ENCODE measurements at places on chromosomes 13 and 19.

DNA sequence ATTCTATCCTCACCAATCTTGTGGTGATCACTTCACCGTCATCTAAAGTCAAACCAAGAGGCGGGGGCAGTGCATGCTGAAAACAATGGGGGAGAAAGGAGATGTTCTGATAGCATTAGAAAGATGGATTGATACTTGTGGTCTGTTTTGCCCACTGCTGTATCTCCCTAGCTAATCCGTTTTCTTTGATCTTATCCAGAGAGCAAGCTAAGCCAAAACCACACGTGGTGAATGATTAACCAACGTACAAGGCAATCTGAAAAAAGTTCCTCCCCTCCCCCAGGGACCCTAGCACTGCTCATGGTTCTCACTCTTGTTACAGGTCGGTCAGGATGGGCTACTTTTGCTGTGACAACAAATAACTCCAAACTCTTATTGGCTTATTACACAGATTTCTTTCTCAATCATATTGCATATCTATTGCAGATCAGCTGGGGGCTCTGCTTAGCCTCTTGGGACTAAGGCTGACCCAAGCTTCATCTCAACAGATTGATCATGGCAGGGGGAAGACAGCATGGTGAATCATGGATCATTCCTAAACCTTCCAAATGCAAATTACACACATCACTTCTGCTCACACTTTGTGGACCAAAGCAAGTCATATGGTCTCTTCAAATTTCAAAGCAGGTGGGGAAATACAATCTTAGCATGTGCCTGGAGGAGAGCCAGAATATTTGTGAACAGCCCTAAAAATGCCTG is 11.9 kb upstream of the C13orf42 start:
- no peak for DNase-seq

DNA sequence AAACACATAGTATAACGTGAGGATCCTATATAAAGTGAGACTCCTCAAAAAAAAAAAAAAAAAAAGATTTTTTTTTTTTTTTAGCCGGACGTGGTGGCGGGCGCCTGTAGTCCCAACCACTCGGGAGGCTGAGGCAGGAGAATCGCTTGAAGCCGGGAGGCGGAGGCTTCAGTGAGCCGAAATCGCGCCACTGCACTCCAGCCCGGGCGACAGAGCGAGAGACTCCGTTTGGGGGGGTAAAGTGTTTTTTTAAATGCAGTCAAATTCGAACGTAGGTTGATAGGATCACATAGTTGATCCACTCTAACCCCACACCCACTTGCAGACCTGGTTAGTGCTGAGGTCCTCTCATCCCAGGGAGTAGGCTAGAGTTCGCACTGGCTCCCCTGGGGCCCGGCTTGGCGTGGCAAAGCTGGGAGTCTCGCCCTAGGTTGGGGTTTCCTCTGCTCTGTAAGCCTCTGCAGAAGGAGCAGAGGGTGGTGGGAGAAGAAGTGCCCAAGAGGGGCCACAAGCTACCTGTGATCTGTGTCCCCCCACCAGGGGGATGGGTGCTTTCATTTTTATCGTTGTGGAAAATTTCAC is 6.5 kb downstream of the RNF225 start:
- no peak for DNase-seq

DNA sequence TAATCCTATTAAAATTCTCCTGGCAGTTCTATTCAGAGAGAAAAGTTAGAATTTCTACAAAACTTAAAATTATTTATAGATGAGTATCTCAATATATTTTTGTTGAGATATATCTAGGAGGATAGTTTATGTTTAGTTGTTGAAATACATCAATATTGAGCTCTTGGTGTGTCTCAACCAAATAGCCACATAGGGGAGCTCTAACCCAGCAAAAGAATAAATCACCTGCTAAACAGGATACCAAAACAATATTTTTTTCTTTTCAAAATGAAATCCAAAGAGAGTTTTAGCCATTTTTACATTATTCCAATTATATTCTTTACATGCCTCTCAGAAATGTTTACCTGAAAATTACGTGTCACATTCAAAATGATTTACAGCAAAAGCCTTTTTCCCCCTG is 954.7 kb downstream of the SLITRK6 start:
- DNase-seq: no peak

DNA sequence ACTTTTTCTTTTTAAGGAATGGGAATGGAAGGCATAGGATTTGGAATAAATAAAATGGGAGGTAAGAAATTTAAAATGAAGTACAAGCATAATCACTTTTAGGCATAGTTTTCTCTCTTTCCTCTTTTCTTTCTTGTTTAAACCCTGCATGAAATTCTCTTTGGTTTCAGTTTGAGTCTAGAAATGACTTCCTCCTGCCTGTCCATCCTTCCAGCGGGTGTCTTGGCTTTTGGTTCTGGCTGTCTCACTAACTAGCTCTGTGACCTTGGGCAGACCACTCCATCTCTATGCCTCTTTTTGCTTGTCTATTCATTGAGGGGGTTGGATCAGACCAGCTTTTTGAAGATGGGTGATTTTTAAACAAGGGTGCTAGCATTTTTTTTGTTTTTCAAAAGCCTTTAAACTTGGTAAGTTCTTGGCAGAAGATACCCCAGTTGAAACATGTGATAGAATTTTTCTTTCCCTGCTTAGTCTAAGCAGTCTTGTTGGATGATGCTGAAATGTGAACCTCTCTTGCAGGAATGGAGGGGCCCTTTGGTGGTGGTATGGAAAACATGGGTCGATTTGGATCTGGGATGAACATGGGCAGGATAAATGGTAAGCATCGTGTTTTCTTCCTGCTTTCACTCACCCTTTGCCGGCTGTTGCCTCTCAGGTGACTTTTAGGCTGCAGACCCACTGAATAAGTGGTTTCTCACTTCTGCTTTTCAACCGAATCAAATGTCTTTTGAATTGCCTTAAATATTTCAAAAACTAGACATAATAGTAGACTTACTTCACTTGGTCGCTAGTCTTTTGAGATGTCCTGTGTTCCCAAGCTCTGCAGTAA is 28.6 kb downstream of the PRAM1 start:
- no peak for DNase-seq

DNA sequence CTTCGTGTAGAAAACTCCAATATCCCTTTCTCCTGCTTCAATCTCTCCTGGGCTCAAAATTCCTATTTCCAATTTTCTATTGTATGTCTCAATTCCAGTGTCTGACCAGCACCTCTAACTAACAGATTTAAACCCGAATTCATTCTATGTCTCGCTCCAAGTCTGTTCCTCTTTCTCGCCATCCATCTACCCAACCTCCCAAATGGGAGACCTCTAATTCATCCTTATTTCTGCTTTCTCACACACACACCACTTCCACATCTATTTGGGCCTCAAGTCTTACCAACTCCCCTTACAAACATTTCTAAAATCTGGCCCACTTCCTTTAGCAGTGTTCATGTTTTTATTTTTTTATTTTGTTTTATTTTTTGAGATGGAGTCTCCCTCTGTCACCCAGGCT is 53.3 kb downstream of the MBD3L2B start:
- DNase-seq: no peak

- no peak for DNase-seq
Observed at GRCh38 chr19:29084266-29084665, 128.7 kb downstream of the UQCRFS1 start.

DNA sequence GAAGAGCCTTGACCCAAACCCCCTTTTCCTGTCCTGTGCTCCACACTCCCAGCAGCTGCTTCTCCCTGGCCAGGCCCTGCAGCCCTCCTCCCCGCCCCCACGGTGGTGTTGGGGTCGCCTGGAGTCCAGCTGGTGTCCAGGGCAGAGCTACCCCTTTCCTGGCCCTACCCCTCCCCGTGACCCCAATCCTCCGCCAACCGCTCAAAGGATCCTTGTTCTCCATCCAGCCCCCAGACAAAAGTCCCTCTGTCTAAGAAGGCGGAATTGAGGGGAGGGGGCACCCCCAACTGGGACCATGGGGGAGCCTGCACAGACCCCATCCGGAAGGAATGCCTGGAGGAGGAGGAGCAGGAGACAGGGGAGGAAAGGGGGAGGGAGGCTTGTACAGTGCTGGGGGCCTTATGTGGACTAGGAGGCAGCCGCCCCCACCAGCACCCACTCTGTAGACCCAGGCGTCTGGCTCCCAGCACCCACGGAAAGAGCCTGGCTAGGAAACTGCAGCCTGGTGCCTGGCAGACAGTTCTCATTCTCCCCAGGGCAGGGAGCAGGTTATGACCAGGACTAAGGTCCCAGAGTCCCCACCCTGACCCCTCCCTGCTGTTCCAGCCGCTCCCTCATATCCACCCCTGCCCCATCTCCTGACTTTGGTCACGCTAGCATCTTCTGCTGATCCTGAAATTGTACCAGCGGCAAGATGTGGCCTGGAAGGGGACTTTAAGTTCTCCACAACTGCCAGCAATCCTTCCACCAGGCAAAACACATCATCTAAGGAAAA is at the start of gene FXYD3:
Gene FXYD3 (plus strand): TSS at position 647 of the 775 bp plus-strand sequence. CDS start 3,554 bp downstream, outside the sequence.
- no peak for DNase-seq

DNA sequence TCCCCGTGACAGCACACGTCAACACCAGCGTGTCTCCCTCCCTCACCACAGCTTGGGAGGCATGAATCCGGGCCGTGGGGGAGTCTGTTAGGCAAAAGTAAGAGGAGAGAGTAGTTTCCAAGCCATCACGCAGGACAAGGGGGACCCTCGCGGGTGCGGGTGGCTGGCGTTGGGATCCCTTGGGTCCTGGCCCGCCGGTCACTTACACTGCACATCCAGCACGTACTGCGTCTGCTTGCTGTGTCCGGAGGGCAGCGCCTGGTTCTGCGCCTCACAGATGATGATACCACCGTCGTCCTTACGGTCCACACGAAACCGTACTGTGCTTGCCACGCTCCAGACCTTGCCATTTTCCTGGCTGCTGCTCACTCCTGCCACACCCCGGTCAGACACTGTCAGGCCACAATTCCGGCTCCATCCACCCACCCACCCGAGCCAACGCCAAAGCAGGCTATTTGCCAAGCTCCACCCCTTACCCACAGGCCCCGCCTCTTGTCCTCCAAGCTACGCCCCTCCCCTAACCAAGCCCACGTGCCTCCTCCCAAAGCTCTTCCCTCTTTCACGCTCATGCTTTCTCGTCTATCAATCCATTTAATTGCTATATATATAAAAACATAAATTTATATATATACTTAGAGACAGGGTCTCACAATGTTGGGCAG is 6.6 kb upstream of the ZNF428 start:
- DNase-seq: no peak

DNA sequence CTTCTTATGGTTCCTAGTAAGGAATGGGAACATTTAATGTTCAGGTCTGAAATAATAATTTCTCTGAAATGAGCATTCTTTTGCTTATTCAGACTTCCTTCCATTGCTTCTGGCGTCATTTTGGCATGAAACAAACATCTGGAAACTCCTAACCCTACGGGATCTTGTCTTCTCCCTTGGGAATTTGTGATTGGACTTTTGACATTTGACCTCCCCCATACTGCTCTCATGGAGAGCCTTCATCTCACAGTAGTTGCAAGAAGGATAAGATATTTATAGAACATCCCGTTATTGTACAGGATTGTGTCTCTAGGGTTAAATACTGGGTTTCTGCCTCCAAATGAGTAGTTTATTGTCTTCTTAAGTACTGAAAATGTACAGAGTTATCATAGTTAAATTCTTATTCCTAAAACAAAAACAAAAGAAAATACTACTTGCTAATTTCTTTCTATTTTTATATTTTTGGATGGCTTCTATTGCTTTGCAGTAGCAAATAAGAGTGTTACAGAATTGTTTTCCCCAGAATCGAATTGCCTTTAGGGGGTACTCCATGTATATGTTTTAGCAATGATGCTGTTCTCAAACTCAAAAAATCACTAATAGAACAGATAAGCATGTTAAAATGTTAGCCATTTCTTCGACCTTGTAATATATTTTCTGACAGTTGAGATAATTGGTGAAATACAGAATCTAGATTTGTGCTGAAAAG is 366.8 kb downstream of the DLEU7 start:
- no peak for DNase-seq

DNA sequence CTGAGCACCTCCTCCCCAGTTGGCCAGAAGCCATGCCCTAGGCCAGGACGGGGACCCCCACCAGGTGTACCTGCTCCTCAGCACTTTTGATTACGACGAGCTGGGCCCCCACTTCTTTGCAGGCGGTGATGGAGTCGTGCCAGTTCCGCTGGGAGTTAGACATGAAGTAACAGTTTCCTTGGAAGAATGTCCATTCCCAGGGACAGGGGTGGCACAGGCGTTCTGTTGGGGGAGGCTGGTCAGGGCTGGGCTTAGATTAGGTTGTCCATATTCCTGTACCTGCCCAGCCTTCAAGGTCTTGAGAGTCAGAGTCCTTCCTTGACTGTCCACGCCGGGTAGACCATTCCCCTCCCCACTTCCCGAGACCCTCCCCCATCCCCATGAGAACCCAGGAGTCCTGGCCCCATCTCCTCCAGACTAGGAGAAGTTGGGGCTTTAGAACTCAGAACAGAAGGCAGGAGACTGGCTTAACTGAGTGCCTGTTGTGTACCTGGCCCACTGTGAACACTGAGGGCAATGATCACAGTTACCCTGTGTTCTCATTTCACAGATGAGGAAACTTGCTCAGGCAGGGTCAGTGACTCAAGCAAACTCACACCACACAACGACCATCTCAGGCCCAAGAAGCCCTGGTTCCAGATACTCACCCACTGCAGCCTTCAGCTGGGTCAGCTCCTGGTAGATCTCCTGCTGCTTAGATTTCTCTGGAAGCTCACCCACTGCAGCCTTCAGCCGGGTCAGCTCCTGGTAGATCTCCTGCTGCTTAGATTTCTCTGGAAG is 2.3 kb downstream of the CD209 start:
- DNase-seq: no peak

Measured in right forelimb (tissue), 1 donor.